ENCODE measurements at places on chromosomes 3 and 15.

DNA sequence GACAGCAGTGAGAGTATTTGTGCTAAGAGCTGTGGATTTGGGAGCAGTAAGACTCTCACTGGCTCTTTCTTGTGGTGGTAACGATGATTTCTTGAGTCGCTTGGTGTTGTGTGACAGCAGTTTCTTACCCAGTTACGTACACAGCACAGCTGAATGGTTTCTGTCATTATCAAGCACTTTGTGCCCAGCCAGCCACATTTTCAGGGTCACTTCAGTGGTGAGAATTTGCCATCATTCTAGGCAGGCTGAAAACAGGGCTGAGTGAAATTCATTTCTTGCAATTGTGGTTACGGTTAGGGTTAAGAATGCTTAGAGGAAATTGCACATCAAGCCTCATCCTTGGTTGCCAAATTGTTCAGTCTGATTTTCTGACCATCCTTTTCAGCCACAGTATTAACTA is 130.1 kb downstream of the RYR3 start:
- no peak for DNase-seq

DNA sequence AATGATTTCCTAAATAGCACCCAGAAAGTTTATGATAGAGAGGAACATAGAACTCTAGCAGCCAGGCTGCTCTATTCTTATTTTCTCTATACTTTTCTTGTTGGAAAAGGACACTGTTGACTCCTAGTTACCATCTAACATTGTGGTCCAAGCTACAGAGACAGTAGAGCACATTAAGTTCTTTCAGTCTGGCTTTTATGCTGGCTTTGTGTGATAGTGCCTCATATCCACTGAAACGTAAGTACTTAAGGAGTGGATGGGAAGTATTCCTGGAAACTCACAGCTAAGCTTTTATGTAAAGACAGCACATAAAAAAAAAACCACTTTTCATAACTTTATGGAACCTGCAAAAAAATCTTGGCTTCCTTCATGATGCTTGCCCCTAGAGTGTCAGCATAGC is 480.1 kb upstream of the TPRG1 start:
- DNase-seq: no peak

DNA sequence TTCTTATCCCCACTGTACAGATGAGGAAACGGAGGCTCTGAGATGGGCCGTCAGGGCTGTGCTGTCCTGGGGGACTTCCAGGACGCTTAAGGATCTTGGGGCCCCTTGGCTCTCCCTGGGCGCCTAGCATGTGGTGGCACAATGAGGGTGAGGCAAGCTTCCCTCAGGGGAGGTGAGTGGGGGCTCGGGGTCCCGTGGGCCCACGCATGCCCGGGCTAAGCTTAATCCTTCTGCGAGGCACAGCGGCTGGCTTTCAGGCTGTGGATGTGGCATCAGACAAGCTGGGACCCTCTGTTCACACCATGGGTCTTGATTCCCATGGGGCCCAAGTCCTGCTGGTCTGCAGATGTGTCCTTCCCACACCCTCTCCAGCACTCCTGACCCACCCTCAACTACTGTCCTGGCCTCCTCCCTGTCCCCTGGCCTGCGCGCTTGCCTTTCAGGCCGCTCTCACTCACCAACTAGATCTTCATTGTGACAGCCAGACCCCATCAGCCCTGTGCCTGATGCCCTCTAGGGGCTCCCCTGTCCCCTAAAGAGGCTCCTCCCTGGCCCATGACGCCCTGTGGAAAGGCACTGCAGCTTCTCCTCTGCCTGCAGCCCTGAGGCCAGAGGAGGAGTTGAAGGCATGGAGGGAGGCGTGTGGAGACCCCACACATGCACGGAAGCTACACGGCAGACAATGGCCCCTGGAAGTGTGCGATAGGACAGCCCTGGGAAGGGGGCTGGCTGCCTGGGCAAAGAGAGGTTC is 11.3 kb downstream of the DUSP7 start:
- no peak for DNase-seq

GRCh38 chr3:45506751-45507391 is 87.7 kb upstream of the LIMD1 start:
- DNase-seq: no peak

GRCh38 chr3:23041918-23042696 is 161.0 kb upstream of the UBE2E2 start:
- peak; percentile 55 for DNase-seq

DNA sequence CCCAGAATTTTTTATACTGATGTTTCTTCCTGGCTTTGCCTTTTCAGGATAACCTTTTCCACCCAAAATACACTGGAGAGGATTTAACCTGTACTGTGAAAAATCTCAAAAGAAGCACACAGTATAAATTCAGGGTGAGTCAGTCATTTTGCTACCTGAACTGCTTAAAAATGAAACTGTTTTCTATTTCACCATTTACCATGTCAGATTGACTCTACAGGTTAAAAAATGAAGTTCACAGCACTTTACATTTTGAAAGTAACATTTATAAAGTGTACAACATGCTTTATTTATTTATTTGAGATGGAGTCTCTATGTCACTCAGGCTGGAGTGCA is 115.2 kb downstream of the GHSR start:
- no peak for DNase-seq

GRCh38 chr15:86165265-86166211 is 85.9 kb downstream of the AGBL1 start:
- no peak for DNase-seq

- peak; percentile 41 for DNase-seq
These were observed 124.4 kb upstream of the CGNL1 start for GRCh38 chr15:57251941-57252340.

- DNase-seq: no peak
These were observed 467.3 kb downstream of the SHQ1 start for GRCh38 chr3:72380711-72381493.

- no peak for DNase-seq
These were observed 795.4 kb downstream of the AGBL1 start for GRCh38 chr15:86875067-86875466.

- no peak for DNase-seq
These were observed 35.2 kb upstream of the SPPL2A start for GRCh38 chr15:50800715-50801114.

GRCh38 chr3:31755926-31756658 is 223.4 kb downstream of the STT3B start:
- no peak for DNase-seq

GRCh38 chr3:111585217-111585616 is 9.9 kb downstream of the ZBED2 start:
- DNase-seq: no peak

GRCh38 chr3:169028716-169029115 is 634.8 kb downstream of the MECOM start:
- no peak for DNase-seq

DNA sequence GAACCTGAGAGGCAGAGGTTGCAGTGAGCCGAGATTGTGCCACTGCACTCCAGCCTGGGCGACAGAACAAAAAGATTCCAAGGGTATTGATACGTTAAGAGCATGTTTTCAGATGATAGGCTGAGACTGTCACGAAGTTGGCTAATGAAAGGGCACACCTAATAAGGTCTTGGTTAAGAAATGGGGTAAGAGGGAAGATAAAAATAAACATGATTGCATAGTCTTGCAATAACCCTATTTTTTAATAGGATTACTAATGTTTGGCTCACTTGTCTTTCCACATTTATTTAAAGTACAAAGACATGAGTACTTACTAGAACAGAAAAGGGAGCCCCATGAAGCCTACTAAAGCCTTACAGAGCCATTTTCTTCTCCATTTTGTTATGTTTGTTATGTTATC is 109.0 kb downstream of the FRMD4B start:
- DNase-seq: no peak

DNA sequence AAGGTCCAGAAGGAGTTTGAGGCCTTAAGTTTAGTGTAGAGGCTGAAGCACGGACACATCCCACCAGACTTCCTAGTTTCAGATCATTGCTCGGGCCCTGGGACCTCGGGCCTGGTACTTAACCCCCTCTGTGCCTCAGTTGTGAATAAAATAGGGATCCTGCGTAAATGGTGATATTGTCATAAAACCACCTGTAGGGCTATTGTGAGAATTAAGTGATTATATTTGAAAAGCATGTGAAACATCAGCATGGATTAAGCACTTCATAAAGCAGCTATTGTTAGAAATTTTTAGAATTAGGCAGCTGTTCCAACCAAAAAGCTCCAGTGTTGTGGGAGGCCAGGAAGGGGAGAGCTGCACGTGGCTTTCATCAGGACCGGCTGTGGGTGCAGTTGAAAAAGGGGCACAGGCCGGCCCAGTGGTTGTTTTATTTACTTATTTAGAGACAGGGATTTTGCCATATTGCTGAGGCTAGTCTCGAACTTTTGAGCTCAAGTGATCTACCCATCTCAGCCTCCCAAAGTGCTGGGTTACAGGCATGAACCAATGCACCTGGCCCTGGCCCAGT is 4.4 kb downstream of the RCCD1 start:
- DNase-seq: no peak

DNA sequence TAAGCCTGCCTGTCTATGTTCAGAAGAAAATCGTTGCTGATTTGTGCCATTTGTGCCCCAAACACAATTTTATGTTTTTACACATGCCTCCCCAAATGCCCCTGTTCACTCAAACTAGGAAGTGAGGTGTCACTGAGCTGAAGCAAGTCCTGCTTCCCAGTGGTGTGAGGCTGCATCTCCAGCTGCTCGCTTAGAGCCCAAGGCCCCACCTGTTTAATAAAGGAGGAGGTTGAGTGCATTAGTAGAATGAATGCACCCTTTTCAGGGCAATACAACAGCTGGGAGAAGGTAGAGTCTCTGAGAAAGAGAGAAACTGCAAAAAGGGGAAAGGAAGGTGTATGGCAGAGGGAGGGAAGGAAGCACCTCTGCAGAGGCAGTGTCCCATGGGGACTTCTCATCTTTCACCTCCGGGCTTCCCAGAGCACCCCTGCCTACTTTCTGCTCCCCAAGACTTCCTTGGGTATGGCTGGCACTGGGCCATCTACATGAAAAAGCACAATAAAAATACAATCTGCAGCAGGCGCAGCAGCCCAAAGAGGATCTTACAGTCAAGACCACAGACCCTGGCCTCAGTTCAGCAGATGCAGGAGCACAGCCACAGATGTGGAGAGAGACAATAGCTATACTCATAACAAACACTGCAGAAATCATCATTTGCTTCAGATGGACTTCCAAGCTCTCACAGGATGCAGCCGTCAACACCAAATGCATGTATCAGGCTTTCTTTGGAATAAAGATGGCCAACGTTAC is 165.9 kb downstream of the POLR2M start:
- no peak for DNase-seq

DNA sequence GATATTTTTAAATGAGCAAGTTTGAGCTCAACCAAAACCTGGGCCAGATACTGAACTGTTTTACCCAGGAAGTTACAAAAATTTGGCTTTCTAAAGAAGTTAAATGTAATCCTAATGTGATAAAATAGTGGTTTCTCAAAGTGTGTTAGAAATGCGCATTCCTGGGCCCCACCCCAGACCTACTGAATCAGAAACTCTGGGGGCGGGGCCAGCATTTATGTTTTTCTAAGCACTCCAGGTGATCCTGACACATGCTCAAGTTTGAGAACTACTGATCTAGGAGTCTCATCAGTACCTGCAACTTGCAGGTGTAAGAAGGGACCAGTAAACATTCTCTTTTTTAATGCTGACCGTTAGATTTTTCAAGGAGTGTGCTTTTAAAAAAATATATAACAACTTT is 190.6 kb downstream of the VPS13C start:
- no peak for DNase-seq

DNA sequence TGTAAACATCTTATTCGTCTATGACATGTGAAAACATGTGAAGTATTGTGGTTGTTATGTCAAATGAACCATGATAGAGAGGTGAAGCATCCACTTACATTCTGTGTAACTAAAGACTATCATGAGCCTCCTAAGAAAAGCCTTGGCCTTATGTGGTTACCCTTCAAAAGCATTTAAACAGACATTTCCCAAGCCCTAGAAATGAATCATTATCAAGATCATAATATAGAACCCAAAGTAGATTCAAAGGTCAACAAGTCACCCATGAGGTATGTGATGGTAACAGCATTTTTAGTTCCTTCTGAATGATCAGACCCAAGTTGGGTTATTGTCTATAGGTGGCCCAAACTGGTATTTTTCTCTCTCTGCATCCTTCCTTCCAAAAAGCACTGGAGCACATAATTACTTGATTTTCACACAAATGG is 408.0 kb downstream of the TBL1XR1 start:
- DNase-seq: no peak

- no peak for DNase-seq
These were observed 40.2 kb downstream of the ZNF148 start for GRCh38 chr3:125334675-125335560.

GRCh38 chr3:59235634-59236012 is 185.8 kb upstream of the CFAP20DC start:
- DNase-seq: no peak

- no peak for DNase-seq
These were observed 55.5 kb downstream of the NSUN3 start for GRCh38 chr3:94118390-94118789.

DNA sequence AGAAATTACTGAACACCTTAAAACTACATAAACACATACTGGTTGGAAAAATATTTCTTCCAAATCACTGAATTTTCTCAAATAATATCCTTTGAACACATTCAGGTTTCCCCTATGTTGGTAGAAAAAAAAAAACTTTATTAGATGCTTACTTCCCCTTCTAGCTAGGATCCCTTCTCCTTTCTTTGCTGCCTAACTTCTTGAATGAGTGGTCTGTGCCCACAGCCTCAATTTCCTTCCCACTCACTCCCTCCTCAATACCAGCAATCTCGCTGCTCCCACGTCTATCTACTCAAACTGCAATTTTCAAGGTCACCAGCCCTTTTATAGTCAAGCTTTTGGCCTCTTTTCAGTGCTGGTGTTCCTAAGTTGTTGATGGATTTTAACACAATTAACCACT is 8.3 kb downstream of the CD200R1 start:
- no peak for DNase-seq

GRCh38 chr3:18436213-18436612 is 11.1 kb upstream of the SATB1 start:
- no peak for DNase-seq

DNA sequence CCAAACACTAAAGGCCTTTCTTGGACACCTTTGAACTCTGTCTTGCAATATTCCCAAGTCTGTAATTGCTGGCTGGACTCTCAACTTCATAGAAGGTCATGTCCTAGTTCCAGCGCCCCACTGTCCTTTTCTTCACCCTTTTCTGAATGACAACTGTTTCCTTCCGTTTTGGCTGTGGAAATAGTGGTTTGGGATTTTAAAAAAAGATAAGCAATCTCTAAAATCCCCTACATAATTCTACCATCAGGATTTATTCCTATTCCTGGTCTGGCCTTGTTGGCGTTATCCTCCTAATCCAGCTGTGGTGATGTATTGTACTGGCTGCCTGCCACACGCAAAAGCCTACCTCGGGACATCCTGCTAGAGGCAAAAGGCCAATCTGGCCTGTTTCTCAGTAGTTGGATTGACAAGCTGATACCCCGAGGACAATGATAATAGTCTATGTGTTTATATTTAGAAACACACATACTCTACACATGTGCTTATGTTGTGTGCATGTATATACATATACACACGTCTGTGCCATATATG is 440.3 kb upstream of the DPH6 start:
- no peak for DNase-seq
